Pancreas (tissue), 10 donors: ENCODE measurements at places on chromosomes 1 and 21. TPM values are rescaled to one million over a fixed set of nuclear protein-coding genes. Genes with fewer than 3 reads are reported as not detected.

- no peak for DNase-seq
Measured at GRCh38 chr1:158728510-158729225, 8.1 kb upstream of the OR6K3 start.

- DNase-seq = peak; percentile 51
Measured at GRCh38 chr1:220803401-220804201, 16.9 kb downstream of the MTARC1 start.

The PTPRC gene
- 1.6 TPM for total RNA-seq

GRCh38 chr1:208031316-208031931, 120.5 kb upstream of the CD34 start:
- no peak for DNase-seq

The MMP23B gene
- total RNA-seq = 6.9 TPM

DNA sequence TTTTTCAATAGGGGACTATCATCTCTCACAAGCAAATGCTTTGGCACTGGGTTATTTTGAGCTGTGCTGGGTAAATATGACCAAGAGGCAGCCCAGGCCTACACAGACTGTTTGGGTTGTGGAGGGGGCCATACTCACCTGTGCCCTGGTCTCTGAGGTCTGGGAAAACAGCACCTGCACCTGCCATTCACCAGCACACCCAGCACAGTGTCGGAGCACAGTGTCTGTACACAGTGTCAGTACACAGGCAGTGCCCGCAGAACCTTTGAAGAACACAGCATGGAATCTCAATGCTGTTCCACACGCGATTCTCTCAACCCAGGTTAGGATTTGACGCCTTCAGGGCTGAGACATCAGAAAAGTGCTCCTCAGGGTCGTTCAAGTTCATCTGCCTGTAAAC, 35.0 kb upstream of the FAM89A start:
- DNase-seq = peak; percentile 92

- DNase-seq = no peak
Measured at GRCh38 chr1:224639426-224639975, 23.4 kb downstream of the CNIH3 start.

DNA sequence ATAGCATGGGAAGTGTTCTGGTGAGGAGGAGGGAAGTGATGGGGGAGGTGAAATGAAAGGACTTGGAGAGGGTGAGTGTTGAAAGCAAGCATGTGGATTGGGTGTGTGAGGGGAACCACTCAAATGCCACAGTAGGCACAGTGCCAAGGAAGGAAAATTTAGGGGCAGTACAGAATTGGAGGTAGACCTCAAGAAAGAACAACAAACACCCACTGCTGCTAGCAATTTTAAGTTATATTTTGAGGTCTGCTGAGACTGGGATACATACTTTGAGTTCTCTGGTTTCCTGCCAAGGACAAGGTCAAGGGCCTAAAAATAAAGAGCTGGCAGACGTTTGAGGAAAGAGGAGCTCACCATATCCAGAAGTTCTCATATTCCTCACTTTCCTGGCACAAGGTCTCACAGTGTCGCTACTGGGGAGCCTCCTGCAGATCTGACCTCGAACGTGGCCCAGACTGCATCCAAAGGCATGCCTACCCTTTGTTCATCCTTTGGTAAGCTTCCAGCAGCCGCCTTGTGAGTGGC, 104.0 kb downstream of the BRINP2 start:
- peak; percentile 48 for DNase-seq

The PDE4B gene
- 0.23 TPM for total RNA-seq

The CNR2 gene
- not detected for total RNA-seq

DNA sequence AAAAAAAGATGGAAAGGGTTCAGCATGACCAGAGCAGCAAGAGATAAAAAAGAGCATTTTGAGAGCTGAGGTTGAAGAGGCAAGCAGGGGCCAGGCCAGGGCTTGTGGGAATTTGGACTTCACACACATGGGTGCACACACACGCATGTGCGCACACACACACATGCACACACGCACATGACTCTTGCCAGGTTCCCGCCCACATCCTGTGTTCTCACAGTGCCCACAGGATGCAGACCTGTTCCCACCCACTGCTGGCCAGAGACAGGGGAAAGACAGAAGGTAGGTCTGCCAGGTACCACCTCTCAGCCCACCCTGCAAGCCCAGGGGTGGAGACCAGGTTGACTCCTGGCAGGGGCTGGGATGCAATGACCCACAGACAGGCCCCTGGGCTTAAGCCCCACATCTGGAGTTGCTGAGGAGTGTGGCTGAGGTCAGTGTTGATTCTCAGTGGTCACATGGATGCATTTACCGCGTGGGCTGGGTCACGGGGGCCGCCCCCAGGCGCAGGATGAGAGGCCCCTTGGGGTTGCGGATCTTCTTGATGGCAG, 4.4 kb downstream of the COL16A1 start:
- DNase-seq = no peak

The PKP1 gene
- 0.04 TPM for total RNA-seq

- DNase-seq = no peak
Measured at GRCh38 chr1:79614762-79615161, 608.2 kb upstream of the ADGRL4 start.

The KCNQ4 gene
- total RNA-seq = 0.66 TPM

DNA sequence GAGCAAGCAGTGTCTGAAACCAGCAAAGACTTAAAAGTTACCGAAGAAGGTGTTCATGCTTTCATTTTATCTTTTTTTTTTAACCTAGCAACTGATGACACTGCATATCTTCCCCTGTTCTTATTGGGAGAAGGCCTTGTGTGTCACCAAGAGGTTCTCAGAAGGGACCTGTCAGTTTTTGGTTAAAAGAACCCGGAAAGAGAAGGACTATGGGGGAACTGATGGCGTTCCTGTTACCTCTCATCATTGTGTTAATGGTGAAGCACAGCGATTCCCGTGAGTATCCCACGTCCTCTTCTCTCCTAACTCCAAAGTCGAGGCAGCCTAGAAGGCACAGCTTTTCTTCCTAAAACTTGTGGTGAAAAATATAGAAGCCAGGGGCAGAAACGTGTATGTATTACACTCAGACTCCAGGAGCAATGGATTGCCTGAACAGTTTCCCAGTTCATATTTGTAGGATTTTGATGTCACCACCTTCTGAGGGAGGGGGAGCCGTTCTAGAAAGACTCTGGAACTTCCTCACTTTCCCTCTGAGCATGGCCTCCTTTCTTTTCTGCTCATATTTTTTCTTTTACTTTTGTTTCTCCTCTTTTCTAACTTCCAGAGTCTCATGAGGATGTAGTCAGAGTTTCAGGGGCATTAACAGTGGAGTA, at the start of gene MR1:
Gene MR1, plus strand, starts transcription at position 185 of the 653 bp plus-strand sequence. Its CDS starts 25 bp downstream, at position 210.
- peak; percentile 18 for DNase-seq

GRCh38 chr1:204572923-204573922, 57.0 kb downstream of the MDM4 start:
- DNase-seq = no peak

The FCGR2B gene
- total RNA-seq = 4.8 TPM

GRCh38 chr1:55059302-55060132, 20.2 kb downstream of the PCSK9 start:
- no peak for DNase-seq

- DNase-seq = peak; percentile 71
Measured at GRCh38 chr1:19096036-19096833, 113.8 kb downstream of the UBR4 start.

The VHLL gene
- not detected for total RNA-seq
